ENCODE measurements at places on chromosomes 5 and 9.

DNA sequence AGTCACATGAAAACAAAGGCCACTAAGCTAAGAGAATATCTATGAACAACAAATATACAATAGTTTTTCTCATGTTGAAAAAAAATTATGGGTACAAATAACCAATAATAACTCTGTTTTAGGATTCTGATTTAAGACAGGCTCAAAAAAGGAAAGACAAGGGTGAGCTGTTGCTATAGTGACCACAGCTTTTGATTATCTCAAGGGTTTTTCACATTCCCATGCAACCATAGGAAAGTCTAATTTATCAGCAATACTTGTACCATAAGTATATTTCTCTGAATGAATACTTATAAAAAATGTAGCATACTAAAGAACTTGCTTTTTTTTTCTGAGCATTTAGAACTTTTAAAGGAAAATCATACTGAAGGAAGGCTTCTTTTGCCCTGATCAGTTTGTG is 68.0 kb downstream of the MRPS27 start:
- no peak for DNase-seq

DNA sequence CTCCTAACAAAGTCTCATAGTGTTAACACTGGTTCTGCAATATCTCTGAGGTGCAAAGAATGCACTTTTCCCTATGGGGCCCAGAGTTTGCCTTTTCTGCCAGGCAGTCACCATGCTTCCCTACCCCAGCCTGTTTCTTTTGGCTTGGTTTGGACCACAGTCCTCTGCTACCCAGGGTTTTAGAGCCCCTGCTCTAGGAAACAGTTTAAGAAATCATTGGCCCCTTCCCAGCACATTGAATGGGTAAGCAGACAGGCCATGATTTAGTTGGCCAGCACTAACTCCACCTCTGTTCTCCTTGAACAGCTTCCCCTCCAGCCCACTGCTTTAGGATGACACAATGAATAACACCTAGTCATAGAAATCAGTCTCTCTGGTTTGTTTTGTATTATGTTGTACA is 73.2 kb downstream of the UBAP1 start:
- no peak for DNase-seq

DNA sequence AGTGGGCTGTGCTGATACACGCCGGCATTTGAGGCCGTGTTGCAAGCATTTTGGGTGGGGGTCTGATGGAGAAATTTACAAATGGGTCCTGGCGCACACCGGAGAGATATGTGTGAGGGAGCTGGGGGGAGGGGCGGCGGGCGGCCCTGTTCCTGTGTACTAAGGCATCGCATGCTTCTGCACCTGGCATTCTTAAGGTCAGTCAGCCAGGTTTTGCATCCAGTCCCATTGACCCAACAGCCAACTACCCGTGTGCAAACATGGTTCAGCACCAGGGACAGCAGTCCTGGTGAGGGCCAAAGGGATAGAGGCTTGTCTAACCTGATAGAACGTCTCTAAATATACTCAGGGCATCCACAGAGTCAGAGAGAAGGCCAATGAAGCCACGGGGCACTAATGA is 839 bp downstream of the GABRG2 start:
- peak; percentile 66 for DNase-seq

GRCh38 chr5:113026211-113026610 is 49.6 kb downstream of the DCP2 start:
- peak; percentile 39 for DNase-seq

GRCh38 chr5:72955143-72955767 is 586 bp upstream of the FCHO2 start:
- no peak for DNase-seq

DNA sequence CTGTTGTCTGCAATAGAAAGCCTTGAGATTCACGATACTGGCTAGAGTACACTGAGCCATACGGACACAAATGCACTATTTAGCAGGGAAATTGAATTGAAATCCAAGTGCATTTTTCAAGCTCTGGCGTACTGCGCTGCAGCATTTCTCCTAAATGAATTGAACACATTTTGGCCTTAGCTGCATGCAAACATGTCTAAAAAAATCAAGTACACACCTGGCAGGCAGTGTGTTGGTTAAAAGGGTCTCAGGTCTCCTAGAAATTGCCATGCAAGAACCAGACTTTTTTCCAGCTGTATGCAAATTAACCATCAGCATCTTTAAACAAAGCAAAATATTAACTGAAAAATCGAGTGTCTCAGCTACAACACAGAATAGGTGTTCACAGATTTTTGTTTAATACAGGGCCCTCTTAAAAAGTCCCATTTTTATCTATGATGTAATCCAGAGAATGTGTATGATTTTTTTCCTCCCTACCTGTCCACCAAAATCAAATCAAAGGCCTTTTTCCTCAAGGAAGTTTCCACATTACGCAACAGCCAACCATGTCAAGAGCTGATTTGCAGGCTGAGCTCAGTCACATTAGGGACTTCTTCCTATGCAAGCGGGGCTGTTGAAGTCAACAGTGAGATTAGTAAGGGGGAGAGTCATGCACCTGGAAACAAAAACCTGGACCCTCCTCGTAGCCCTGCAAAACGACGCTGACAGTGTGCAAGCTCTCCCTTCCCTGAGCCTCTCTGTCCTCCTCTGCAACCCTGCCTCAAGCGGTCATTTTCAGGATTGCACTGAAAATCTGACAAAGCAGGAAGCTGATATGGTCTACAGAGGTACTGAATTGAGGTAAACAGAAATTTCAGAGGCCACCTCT is 14.1 kb upstream of the SFXN1 start:
- peak; percentile 72 for DNase-seq

- DNase-seq, result no peak
Observed at GRCh38 chr9:114001410-114001685, 76.8 kb downstream of the AMBP start.

DNA sequence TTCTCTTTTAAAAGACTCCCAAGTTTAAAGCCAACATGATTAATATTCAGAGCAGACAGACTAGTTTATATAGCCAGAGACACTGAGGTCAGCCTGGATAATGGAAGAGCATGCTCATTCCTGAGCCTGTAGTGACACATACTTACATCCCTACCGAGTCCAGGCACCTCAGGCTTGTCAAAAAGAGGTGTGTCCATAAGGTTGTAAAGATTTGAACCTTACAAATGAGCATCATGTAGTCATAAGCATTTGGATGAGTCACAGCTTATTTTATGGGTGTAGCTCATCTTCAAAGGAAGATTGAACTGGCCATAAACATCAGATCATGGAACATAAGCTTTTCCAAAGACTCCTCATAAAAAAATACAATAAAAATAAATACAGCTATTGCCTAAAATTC is 333.5 kb downstream of the EFNA5 start:
- DNase-seq, result no peak

DNA sequence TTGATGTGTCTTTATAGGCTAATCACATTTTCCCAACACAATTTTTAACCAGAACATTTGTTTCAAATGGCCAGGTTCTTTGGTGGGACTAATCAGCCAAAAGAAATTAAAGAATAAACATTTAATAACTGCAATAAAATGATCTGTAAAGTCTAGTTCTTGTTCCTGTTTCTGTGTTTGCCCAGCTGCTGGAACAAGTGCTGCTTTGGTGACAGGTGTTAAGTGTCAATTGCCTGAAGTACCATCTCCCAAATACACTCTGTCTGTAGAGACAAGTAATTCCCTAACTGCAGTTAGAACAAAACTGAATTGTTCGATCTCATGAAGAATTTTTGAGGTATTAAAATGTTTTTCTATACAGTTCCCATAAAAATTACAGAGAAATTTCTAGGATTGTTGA is 402.3 kb upstream of the CHD1 start:
- DNase-seq, result no peak

- DNase-seq, result no peak
Observed at GRCh38 chr9:18920141-18921084, 112.6 kb downstream of the SAXO1 start.

DNA sequence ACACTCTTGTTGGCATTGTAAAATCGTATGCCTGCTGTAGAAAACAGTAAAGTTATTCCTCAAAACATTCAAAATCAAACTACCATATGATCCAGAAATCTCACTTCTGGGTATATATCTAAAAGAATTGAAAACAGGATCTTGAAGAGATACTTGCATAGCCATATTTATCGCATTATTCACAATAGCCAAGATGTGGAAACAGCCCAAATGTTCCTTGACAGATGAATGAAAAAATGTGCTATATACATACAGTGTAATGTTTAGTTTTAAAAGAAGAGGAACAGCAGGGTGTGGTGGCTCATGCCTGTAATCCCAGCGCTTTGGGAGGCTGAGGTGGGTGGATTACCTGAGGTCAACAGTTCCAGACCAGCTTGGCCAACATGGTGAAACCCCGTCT is 234.1 kb upstream of the DAB2 start:
- DNase-seq, result no peak

- no peak for DNase-seq
Observed at GRCh38 chr5:54080831-54081230, 229.5 kb downstream of the ARL15 start.

DNA sequence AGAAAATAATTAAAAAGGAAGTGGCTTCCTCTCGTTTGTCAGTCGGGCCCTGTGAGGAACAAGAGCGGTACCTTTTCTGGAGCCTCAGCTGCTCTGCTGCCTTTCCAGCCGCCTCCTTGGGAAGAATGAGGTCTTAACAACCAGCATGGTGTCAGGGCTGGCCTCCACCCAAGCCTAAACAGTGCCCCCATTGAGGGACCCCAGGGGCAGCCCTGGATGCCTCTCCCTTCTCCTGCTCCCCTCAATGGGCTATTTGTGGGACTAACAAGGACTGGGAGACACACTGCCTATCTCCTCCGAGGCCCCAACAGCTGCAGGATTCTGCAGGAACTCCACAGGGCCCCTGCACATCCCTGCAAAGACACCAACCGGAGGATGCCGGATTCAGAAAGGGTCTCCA is 155.4 kb upstream of the MAP3K1 start:
- DNase-seq, result no peak

DNA sequence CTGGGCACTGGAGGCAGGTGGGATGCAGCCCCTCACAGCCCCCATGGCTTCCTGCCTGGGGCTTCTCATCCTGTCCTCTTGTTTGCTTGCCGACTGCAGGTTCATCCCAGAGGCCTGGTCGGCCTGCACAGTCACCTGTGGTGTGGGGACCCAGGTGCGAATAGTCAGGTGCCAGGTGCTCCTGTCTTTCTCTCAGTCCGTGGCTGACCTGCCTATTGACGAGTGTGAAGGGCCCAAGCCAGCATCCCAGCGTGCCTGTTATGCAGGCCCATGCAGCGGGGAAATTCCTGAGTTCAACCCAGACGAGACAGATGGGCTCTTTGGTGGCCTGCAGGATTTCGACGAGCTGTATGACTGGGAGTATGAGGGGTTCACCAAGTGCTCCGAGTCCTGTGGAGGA is 232.7 kb downstream of the ADAMTSL1 start:
- DNase-seq, result no peak

Measured in retina (tissue), 1 donor.